ENCODE measurements at places on chromosomes 1 and 21.

DNA sequence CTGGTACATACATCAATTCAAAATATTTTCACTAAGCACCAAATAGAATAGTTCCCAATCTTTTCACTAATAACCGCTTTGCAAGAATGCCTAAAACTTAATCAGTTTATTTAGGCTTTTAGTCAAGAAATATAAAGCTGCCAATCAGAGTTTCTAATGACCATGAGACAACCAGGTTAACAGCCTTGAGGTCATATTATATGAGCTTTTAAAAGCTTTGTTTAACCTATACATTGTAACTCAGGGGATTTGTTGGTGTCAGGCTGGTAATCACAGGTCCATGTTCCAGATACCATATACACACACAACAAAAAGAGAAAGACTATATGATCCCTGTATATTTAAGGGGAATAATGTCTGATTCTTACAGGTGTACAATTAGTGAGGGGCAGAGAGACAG, 246.2 kb upstream of the ADGRL2 start:
- DNase-seq = no peak

DNA sequence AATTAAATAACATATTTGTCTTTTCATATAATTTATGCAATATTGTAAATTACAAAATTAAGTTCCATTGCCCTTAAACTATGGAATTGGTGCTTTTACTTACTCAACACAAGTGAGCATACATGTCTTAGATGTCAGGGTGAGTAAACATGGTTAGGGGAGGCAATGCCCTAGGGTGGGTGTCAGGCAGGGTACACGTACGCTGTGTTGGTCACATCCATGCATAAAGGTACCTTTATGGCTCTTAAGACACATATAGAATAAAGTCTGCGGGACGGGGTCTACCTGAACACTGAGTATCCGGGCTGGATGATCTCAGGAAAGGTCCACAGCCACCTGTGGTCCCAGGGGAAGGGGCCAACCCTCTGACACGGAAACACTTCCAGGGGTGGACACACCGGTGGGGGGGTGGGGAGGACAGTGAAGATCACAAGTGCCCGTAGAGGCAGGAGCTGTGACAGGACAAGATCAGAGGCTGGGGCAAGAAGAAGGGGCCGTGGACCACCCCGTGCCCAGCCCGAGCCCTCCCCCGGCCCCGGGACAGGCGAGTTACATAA, 720 bp downstream of the LIN9 start:
- DNase-seq = no peak

- no peak for DNase-seq
These were observed 848 bp downstream of the CTTNBP2NL start for GRCh38 chr1:112396653-112397471.

GRCh38 chr1:98903261-98903660, 101.4 kb downstream of the PLPPR5 start:
- peak; percentile 12 for DNase-seq

GRCh38 chr1:66342707-66343106, 191.2 kb upstream of the SGIP1 start:
- DNase-seq = no peak

DNA sequence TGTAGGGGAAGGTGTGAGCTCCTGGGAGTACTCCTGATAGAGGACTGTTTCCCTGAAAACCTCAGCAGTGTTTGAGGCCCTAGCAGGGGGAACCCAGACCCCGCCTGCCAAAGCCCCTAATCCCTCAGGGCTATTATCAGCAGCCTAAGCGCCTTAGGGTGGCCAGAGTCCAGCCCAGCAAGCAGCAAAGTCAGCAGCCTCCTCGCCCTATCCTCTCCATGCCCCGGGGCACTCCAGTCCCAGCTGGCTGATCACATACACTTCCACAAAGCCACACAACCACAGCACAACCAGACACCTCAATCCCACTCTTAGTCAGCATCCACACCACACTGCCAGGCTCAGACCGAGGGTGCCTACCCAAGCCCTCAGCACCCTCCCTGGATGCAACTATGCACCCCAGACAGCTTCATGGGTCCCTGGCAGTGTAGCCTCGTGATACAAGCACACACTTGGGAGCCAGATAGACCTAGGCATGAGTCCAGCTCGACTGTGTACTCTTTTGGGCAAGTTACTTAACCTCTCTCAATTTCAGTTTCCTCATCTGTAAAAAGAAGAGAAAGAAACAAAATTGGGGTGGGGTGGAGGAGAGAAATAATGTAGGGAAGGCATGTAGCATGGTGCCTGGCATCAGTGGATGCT, 7.1 kb downstream of the IGSF9 start:
- DNase-seq = no peak

- peak; percentile 75 for DNase-seq
These were observed at the start of gene UBIAD1 for GRCh38 chr1:11272832-11273594. Gene UBIAD1 (plus strand): TSS chr1:11273198. CDS start chr1:11273532, 334 bp downstream.

GRCh38 chr1:92016720-92017316, 13.0 kb upstream of the EPHX4 start:
- DNase-seq = no peak

DNA sequence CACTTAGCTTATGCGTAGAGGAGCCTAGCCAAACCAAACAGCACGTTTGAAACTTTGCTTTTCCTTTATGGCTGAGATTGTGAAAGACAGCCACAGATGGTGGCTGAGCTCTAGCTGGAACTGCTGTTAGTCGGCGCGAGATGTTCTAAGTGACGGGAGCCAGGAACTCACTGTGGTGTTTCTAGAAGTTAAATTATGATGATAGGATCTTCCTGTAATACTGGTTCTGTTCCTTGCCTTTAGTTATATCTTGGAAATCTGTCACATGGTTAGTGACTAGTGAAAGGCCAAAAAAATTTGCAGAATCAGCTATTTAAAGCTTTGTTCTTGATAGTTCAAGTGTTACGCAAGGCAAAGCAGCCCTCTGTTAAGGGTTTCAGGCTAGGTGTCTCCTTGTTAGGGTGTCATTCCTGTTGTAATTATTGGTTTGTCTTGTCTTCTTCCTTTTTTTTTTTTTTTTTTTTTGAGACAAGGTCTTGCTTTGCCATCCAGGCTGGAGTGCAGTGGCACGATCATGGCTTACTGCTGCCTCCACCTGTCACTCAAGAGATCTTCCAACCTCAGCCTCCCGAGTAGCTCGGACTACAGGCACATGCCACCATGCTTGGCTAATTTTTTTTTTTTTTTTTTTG, 22.6 kb downstream of the AK4 start:
- no peak for DNase-seq

- no peak for DNase-seq
These were observed 9.2 kb upstream of the CTTNBP2NL start for GRCh38 chr1:112386731-112387346.

DNA sequence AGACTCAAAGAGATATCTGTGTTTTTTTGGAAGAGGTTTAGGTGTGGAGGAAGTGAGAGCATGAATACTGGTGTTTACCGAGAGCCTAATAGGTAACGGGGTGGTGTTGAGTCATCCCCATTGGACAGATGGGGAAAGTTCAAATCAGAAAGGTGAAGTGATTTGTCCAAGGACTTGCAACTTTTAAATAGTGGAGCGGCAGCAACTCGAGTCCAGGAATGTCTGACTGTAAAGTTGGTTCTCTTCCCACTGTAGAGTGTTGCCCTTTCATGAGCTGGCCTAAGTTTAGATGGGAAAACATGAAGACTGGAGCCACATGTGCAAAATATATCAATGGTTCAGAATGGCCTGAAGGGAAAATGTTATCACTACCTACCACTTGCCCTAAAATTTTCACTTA, 125.7 kb downstream of the LYPLAL1 start:
- DNase-seq = no peak

GRCh38 chr1:208763971-208764370, 519.8 kb upstream of the PLXNA2 start:
- DNase-seq = no peak

DNA sequence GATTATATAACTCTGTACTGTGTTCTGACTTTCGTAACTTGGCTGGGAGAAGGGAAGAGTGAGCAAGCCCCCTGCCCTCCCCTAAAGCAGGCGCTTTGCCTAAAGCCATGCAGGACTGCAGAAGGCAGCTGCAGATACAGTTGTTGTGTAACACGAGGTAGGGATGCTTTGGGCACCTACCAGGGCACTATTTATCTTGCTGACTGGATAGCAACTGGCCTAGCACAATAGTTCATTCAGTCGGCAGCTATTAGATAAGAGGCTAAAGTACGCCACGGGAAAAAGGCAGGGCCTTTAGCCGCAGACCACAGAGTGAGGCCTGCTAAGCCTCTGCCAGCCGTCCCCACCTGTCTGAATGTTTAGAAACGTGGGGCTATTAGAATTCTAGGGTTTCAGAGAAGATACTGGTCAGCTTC, 80.9 kb downstream of the TTC3 start:
- no peak for DNase-seq

DNA sequence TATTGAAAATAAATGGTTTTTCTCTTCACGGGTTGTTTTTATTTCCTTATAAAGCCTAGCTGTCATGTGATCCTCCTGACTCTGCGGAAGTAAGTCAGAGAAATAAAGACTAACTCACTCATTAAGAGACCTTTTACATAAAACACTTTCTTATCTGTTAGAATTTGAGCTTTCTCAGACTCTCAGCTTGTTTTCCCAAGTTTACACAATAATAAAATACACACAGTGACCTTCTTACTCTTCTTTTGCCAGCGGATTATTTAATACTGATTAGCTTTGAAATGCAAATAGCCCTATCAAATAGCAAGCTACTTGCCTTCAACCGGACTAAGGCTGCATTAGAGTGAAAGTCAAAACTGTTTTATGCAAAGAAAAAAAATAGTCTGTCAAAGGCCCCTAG, 45.5 kb upstream of the CXADR start:
- no peak for DNase-seq

DNA sequence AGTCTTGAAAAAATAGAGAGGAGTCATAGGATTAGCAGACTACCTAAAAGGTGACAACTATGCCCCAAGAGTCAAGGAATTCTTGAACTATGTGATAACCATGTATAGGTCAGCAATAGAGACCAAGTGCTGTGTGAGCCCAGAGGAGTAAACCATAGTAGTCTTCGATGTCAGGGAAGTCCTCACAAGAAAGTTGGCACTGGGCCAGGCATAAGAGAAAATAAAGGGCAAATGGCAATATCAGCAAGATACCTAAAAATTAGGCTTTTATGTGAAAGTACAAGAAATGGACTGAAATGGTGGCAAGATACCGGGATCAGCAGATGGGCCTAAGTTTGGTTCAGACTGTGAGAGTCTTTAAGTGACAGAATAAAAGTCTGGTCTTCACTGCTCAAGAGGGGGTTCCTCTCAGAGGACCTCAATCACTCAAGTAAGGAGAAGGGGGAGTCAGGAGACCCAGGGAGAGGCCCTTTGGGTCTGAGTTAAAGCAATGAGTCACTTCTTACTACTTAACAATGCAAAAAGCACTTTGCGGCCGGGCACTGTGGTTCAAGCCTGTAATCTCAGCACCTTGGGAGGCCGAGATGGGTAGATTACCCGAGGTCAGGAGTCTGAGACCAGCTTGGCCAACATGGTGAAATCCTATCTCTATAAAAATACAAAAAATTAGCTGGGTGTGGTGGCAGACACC, 95.0 kb downstream of the TEX35 start:
- no peak for DNase-seq

DNA sequence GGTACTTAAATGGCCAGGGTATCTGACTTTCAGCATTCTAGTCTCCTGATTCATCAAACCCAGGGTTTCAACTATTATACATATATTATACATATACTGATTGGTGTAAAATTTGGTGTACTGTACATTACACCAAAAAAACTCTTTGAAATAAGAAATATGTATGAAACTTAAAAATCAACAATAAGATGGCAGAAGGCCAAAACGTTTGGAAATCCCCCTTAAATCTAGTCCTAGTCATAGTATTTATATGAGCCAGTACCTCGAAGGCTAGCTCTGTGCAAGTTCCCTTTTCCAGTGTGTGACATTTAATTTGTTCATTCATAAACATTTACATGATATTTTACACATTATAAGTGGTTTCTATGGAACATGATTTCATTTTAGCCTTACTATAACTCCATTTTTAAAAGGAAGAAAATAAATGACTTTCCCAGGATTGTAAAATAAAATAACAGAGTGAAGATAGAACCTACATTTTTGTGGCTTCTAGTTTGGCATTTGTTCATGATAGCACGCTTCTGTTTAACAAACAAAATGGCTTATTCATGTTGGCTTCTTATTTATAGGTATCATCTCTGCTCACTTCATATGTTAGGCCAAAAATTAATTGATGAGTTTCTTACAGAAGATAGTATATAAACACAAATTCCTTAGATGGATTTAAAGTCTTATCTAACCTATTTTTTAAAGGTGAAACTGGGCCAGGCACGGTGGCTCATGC, 18.8 kb upstream of the ZNF281 start:
- no peak for DNase-seq

DNA sequence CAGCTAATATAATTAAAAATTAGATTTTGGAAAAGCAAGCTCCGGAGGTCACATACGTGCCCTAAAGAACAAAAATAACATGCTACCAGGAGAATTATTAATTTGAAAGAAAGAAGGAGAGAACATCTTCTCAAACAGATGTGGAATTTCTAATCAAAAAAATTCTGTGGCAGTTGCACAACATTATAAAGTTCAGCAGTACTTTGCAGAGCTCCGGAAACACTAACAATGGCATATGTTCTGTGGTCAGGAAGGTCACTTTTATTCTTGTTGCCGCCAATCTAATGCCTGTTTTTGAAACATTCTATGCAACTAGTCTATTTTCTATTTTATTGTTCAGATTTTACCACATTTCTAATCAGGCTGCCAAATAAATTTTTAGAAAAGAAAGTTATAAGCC, 186.8 kb downstream of the SMYD3 start:
- DNase-seq = no peak

DNA sequence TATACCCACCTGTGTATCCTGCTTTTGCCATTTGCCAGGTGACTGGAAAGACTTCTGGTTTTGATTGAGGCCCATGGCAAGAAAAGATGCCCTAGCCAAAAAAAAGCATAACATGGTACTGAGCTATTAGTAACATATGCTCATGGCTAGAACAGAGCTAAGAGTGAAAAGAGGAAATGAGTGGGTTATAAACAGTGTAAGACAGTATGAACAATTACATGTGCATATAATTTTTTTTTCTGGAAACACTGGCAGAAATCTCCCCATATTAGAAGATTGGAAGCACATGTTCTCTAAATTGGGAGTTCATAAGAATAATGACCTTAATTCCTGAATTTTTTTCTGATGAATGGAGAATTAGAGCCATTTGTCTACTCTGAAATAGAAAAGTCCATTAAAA, 41.2 kb upstream of the PDC start:
- no peak for DNase-seq

DNA sequence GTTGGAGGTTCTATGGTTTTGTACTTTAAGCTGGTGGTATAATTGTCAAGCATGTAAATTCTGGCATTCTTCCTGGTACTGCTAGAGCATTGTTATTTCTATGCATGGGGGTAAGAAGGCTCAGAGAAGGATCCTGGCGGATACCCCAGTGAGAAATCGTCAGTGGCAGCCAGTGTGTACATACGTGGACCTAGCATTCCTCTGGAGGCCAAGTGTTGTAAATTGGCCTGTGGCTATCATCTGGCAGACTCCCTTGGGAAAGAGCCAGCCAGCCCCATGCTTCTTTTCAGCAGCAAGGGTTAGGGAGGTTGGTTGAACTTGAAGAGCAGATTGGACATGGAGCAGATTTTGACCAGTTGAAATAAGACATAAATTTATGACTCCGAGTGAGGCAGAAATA, 5.2 kb upstream of the AGO3 start:
- DNase-seq = no peak

All from HTR-8/SVneo (cell line).